ENCODE measurements at places on chromosomes 4 and X. TPM values are rescaled to one million over a fixed set of nuclear protein-coding genes. Genes with fewer than 3 reads are reported as not detected.

Gene ODAPH
- total RNA-seq: not detected

GRCh38 chrX:2823795-2824386, 4.8 kb upstream of the GYG2 start:
- no peak for DNase-seq

Gene COX7B2
- 55.2 TPM for total RNA-seq

- no peak for DNase-seq
These were observed 2051.3 kb downstream of the PCDH7 start for GRCh38 chr4:32771491-32771890.

DNA sequence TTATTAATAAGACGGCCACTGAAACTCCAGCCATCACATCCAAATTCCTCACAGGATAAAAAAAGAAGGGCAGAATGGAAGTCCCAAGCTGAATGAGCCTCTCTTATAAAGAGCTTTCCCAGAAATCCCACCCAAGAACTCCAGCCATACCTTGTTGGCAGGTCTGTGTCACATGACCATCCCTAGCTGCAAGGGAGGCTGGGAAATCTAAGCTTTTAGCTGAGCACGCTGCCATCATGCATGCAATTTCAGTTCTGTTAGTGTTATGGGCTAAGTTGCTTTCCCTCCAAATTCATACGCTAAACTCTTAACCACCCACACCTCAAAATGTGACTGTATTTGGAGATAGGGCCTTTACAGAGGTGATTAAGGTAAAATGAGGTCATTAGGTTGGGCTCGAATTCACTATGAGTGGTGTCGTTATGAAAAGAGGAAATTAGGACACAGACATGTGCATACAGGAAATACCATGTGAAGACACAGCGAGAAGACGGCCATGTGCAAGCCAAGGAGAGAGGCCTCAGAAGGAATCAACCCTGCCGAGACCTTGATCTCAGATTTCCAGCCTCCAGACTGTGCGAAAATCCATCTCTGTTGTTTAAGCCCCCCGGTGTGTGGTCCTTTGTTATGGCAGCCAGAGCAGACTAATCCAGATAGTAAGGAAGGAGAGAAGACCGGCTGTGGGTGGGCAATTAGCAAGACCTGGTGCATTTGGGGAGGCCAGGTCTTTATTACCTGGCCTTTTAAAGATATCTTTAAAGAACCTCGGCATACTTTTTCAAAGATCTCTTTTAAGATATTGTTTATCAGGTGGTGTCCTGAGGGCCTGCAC, 317.6 kb downstream of the BCOR start:
- no peak for DNase-seq

Data from Daoy (cell line).